DMS53 (cell line): ENCODE measurements at places on chromosomes 7 and 10.

- no peak for DNase-seq
These were observed 116.4 kb upstream of the DGKB start for GRCh38 chr7:15018981-15019380.

DNA sequence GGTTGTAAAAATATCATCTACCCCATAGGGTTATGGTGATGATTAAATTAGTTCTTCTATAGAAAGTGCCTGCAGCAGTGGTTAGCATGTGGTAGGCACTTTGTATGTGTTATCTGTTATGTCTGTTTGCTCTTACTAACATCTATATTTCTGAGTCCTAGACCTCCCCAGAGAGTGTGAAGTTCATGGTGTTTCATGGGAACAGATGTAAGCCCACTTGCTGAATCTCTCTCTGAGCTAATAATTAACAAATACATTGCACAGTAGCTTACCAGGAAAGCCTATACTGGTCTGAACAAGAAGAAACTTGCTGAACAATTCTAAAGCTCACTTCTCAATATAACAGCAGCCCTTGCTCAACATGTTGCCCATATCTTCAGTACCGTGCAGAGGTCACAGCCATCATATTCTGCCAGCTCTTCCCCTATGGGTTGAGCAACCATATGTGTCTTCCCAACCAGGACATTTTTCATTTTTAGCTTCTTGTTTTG lies 100.1 kb downstream of the NPSR1 start:
- peak; percentile 91 for DNase-seq

- DNase-seq = peak; percentile 36
These were observed 223.6 kb downstream of the MDFIC start for GRCh38 chr7:115145512-115145911.

DNA sequence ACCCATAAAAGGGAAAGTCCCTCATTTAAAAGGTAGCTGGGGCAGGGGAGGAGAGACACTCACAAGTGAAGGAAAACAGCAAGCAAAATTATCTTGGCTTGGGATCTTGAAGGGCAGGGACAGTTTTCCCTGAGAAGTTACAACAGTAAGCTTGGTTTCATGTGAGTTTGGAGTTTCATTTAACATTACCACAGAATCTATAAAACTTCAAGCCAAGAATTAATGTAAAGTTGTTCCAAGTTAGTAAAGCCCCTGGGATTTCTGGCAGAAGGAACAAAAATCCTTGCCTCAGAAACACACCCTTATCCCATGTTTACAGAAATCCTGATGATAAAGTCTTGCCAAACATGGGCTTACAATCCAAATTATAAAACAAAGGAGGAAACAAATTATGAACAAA lies 19.2 kb downstream of the CRPPA start:
- no peak for DNase-seq
